Stimulated activated CD4-positive, alpha-beta T cell treated with anti-CD3 and anti-CD28 coated beads, TNF-alpha, amount 100 ng/mL, for 4 hours (primary cell): ENCODE measurements at places on chromosomes 7 and 10.

DNA sequence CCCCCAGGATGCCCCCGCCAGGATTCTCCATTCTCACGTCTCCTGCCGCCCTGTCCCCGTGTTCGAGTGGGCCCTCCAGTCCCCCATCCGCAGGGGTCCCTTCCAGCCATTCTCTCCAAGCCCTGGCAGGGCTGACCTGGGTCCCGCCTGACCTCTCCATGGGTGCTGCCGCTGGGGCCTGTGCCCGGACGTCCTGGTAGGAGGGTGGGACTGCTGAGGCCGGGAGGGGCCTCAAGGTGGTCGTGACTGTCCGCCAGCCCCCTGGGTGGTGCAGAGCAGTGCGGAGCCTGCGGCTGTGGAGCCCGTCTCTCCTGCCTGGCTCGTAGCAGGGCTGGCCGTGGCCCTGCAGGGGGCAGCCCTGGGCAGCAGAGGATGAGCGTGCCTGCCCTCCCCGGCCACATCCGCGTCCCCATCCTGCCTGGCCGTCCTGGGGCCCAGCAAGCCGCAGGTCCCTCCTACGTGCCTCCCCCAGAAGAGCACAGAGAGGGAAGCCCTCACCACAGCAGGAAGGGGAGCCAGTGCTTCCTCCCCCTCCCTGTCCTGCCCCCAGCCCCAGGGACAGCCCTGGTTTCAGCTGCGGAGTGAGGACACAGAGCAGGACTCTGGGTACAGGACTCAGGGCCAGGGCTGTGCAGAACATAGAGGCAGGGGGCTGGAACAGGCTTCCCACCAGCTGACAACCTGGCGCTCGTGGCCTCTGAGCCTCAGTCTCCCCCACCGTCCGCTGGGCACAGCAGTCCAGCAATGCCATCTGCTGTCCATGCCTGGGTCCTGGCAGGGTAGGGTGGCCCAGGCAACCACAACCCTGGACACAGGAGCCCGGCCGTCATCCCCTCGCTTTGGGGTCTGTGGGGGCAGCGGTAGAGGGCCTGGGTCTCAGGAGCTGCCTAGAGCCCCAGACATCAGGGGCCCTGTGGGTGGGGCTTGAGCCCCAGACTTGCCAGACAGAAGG is 1.5 kb upstream of the GRIFIN start:
- DNase-seq, result peak; percentile 33

DNA sequence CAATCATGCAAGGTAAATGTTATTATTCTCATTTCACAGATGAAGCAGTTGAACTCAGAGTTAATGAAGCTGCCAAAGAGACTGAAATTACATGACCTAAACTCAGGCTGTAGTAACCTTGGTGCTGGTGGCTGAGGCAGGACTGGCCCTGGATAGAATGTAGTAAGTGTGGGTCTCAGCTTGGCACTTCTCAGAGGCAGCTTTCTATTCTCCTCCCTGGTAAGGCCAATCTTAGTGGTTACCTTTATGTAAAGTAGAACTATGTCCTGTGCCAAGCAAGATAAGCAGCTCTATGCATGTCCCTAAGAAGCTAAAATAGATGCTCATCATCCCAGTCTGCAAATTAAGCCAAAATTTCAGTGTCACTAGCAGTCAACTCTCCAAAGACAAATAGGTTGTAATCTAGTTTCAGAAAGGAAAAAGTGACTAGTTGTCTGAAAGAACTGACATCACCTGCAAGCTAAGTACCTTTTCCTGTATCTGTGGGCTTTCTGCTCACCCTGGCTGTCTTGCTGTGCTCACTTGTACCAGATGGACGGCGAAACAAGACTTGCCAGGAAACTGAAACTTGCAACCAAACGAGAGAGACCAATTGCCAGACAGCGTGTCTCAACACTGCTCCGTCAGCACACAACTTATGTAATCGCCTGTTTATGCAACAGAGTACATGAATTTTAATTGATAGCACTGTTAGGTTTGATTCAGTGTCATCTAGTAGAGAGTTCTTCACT is 43.7 kb downstream of the CH25H start:
- peak; percentile 12 for DNase-seq

GRCh38 chr10:117590101-117590875 is 47.7 kb downstream of the EMX2 start:
- DNase-seq, result no peak

GRCh38 chr7:7761340-7761973 is 43.0 kb upstream of the RPA3 start:
- DNase-seq, result no peak

DNA sequence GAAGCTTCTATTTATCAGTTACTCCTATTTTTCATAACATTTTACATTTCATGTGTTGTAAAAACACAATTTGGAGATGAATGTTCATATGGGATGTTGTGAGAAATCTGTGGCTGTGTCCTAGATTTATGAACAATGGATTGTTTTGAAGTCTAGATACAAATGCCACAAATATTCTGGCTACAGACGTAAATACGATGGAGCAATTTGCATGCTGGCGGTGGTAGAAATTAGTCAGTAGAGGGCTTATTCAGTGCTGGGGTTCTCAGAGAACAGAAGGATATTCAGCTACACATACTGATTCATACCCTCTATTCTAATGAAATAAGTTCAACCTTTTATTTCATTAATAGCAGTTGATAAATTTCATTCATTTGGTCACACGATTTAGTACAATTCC is 48.8 kb downstream of the PLPP4 start:
- no peak for DNase-seq

DNA sequence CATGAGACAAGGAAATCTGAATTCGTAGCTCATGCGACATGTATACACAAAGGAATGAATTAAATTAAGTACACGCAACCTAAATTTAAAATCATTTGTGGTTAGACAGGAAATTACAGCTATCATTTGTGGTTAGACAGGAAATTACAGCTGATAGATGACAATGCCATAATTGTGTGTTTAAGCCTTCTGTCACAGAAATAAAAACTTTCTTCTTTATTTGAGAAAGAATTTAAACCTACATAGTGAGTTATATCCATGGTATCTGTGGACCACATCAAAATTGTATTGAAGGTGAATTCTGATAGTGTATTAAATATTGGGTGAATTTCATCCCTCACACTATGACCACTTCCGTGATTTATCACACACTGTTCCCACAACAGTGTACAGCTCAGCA is 362.9 kb downstream of the MAGI2 start:
- no peak for DNase-seq

- peak; percentile 68 for DNase-seq
Observed at GRCh38 chr10:100009793-100010676, at the start of gene DNMBP. Gene DNMBP (minus strand): TSS chr10:100009947. CDS start chr10:99972124, 37,823 bp downstream.

- DNase-seq, result no peak
Observed at GRCh38 chr7:140245611-140246105, 68.9 kb upstream of the KDM7A start.

DNA sequence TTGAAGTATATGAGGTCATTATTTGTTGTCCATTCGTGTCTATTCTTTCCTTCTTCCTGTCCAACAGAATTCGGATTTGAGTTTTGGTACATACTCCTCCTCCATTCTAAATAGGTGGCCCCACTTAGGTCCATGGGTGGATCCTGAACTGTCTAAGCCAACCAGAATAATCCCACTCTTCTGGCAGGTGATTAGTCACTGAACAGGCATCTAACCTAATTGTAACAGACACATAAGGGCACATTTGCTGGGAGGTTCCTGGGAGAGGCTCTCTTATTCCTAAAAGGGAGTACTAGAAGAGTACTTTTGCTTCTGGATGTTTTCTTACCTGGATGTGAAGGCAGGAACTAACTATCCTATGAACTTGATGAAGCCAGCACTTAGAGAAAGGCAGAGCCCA is 16.8 kb downstream of the LRRC72 start:
- no peak for DNase-seq

DNA sequence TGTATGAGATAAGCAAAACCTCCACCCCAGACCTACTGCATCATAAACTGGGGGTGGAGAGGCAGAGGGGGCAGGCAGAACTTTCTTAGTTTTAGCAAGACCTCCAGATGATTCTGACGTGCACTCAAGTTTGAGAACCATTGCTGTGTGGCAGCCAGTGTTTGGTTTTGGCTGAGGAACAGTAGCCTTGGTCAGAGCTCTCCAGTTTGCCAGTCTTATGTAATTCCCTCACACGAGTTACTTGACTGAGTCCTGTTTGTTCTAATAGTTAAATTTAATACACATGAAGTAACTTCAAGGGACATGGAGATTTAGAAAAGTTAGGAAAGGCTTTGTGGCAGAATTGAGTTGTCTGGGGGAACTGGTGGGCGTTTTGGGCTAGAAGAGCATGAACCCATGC is 38.5 kb downstream of the GARS1 start:
- DNase-seq, result no peak

DNA sequence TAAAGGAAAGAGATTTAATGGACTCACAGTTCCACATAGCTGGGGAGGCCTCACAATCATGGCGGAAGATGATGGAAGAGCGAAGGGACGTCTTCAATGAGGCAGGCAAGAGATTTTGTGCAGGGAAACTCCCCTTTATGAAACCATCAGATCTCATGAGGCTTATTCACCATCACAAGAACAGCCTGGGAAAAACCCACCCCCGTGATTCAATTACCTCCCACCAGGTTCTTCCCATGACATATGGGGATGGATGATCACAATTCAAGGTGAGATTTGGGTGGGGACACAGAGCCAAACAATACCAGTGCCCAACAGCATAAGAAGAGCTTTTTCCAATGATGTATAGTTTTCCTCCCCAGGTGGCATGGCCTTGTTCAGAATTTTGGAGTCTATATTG is 11.2 kb upstream of the C7orf33 start:
- no peak for DNase-seq

- DNase-seq, result no peak
Observed at GRCh38 chr7:18086165-18087025, 58.7 kb upstream of the PRPS1L1 start.

- no peak for DNase-seq
Observed at GRCh38 chr10:122302315-122302714, 31.2 kb downstream of the BTBD16 start.

- no peak for DNase-seq
Observed at GRCh38 chr10:67858971-67859370, 21.0 kb upstream of the DNAJC12 start.
